ENCODE measurements at places on chromosomes 5 and 9.

- peak; percentile 53 for DNase-seq
These were observed 601.3 kb downstream of the PSAT1 start for GRCh38 chr9:78898234-78898633.

GRCh38 chr5:14452685-14453454, 128.7 kb upstream of the OTULINL start:
- DNase-seq: peak; percentile 84

DNA sequence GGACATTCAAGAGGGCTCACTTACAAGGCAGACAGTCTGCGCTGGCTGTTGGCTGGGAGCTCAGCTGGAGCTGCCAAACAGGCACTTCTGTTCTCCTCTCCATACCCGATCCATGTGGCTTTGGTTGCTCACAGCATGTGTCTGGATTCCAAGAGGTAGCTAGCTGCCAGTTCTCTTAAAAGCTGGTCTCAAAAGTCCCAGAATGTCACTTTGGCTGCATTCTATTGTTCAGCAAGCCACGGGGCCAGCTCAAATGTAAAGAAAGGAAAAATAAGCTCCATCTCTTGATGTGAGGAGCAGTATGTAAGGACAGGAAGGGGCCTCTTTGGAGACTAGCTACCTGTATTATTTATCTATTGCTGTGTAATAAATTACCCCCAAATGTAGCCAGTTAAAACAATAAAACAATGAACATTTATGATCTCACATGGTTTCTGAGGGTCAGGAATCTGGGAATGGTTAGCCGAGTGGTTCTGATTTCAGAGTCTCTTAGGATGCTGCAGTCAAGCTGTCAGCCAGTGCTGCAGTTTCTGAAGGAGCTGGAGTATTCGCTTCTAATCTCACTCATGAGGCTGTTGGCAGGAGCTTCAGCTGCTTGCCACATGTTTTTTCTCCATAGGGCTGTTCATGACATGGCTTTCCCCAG, 112.7 kb upstream of the CLINT1 start:
- DNase-seq: no peak

DNA sequence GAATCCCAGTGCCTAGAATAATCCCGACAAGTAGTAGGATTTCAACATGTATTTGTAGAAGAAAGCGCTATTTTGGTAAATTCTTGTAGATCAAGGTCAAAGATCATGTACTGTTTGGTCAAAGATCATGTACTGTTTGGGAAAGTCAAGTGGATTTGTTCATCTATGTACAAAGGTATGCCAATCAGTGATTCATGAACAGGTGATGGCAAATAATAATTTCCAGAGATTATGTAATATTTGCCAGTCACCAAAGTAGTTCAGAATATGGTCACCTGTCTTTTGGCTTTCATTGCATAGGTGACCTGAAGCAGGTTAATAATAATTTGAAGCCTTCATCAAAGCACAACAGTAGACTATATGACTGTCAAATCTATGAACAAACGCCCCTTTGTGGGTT, 398.2 kb downstream of the EFNA5 start:
- no peak for DNase-seq

DNA sequence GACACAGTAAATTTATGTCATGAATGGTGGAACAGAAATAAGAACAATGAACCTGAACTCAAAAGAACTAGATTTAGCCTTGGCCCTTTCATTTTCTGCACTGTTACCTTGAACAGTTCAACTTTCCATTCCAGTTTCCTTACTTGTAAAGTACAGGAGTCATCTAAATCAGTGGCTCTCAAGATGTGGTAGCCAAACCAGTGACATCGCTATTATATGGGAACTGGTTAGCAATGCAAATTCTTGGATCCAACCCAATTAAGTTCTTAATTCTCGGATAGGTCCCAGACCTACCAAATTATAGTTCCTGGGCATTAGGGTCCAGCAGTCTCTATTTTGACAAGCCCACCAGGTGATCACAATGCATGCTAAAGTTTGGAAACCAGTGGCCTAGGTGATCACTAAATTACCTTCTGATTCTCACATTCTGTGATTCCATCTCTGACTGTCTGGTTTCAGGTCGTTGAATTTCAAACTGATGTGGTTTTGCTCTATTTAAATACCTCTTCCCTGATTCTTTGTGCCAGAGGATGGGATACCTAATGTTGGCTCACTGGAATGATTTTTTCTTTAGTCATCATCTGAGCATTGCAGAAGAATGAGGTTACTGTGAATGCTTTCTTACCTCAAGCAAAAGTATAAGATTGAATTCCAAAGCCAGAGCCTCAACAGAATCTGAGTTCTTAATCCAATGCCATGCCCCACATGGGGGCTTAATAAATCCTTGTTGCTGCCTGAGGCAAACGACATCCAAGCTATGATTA, 253.8 kb downstream of the ENC1 start:
- DNase-seq: peak; percentile 67

GRCh38 chr5:73388740-73389139, 59.8 kb downstream of the FOXD1 start:
- DNase-seq: no peak

DNA sequence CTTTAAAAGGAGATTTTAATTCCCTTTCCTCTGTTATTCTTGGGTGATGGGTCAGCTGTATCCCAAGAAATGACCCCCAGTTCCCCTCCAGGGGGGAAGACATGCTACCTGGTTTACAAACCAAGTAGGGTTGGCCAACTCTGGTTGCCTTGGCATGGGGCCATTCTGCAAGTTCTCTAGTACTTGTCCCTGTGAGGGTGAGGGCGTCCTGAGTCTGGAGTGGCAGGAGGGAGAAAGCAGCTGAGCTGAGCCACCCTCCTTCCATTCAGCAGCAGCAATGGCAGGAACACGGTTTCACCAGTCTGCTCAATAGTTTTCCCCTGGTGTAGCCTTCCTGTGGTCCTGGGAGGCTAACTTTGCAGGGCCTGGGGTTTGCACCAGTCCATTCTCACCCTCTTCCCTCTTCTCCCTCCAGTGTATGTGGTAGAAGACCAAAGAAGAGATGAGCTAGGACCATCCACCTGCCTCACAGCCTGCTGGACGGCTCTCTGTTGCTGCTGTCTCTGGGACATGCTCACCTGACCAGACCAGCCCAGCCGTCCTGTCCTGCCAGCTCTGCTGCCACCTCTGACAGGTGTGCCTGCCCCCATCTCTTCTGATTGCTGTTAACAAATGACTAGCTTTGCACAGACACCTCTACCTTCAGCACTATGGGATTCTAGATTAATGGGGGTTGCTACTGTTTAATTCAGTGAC, 59.9 kb downstream of the PFDN1 start:
- no peak for DNase-seq

DNA sequence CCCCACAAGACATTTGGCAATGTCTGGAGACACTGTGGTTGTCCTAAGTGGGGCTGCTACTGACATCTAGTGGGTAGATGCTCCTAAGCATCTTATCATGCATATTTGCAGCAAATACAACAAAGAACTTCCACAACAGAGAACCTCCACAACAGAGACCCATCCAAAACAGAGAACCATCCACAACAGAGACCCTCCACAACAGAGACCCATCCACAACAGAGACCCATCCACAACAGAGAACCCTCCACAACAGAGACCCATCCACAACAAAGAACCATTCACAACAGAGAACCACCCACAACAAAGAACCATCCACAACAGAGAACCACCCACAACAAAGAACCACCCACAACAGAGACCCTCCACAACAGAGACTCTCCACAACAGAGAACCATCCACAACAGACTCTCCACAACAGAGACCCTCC, 32.8 kb downstream of the ARPC5L start:
- DNase-seq: peak; percentile 57

- peak; percentile 71 for DNase-seq
These were observed 173.4 kb downstream of the NR3C1 start for GRCh38 chr5:143229896-143230675.

GRCh38 chr5:1405121-1405520, 40.1 kb downstream of the SLC6A3 start:
- no peak for DNase-seq

- DNase-seq: no peak
These were observed 38.0 kb downstream of the WHRN start for GRCh38 chr9:114467226-114467750.

- DNase-seq: no peak
These were observed 1.2 kb downstream of the F2RL1 start for GRCh38 chr5:76819851-76820525.

- DNase-seq: no peak
These were observed 762.8 kb downstream of the EFNA5 start for GRCh38 chr5:106907979-106908378.

DNA sequence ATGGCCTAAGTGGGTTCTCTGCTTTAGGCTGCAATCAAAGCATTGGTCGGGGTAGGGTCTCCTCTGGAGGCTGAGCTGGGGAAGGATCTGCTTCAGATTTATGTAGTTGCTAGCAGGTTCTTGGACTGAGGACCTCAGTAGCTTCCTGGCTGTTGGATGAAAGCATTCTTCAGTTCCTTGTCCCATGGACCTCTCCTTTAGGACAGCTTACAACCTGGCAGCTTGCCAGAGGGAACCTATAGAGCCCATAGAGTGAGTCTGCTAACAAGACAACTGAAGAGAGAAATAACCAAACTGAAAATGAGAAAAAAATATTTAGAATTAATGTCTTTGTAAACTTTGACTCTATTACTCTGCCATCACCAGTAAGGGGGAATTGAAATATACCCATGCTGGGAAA, 12.4 kb downstream of the MRPS30 start:
- no peak for DNase-seq

DNA sequence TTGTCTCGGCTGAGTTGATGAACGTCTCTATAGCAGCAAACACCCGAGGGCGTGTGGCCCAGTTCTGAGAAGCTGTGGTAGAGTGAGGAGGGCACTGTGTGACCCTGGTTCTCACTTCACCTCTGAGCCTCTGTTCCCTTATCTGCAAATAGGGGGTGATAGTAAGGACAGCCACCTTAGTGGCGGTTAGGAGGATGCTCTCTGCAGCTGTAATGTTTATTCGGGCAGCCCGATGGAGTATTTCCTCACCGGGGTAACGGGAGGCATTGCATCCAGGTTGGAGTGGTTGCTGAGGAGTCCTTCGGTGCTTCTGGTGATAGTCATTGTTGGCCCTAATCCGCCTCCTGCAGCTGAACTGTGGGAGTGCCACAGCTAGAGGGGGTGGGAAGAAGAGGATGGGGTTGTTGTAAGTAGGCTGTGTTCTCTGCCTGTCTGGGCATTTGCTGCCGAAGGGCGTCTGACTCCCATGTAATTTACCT, 13.9 kb downstream of the PRRC2B start:
- DNase-seq: peak; percentile 51

- DNase-seq: no peak
These were observed 40.2 kb downstream of the MED10 start for GRCh38 chr5:6338135-6338534.

DNA sequence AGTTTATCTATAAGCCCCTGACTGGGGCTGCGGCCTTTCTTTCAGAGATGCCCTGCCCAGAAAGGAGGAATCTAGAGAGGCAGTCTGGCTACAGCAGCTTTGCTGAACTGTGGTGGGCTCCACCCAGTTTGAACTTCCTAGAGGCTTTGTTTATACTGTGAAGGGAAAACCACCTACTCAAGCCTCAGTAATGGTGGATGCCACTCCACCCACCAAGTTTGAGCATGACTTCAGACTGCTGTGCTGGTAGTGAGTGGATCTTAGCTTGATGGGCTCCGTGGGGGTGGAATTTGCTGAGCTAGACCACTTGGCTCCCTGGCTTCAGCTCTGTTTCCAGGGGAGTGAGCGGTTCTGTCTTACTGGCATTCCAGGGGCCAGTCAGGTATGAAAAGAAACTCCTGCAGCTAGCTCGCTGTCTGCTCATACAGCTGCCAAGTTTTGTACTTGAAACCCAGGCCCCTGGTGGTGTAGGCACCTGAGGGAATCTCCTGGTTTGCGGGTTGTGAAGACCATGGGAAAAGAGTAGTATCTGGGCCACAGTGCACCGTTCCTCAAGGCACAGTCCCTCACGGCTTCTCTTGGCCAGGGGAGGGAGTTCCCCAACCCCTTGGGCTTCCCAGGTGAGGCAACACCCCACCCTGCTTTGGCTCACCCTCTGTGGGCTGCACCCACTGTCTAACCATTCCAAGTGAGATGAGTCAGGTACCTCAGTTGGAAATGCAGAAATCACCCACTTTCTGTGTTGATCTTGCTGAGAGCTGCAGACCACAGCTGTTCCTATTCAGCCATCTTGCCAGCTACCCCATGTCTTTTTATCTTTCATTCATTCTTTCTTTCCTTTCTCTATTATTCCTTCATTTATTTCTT, 211.8 kb upstream of the C9orf72 start:
- no peak for DNase-seq

GRCh38 chr5:51556833-51557232, 173.6 kb downstream of the ISL1 start:
- DNase-seq: no peak

GRCh38 chr5:136677217-136677616, 311.9 kb upstream of the TRPC7 start:
- peak; percentile 78 for DNase-seq

DNA sequence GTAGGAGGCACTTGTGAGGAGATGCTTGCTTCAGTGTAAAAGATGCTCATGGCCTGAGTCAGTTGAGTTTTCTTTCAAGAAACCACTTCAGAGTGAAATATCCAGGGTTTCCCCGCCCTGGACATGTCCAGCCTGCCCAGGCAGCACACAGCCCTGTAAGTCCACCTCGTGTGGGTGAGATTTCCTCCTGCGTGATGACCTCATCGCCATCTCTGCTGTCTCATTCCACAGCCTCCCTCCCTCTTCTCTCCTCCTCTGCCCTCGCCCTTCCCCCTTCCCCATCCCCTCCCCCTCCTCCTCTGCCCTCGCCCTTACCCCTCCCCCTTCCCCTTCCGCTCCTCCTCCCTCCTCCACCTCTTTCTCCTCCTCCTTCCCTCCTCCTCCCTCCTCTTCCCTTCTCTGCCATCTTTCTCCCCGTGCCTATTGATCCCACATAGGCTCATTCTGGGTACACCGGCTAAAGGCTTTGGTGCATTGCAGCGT, 34.0 kb upstream of the NCS1 start:
- peak; percentile 98 for DNase-seq
